Bladder microvascular endothelial cell (primary cell): ENCODE measurements at places on chromosomes 16 and 17. TPM values are rescaled to one million over a fixed set of nuclear protein-coding genes. Genes with fewer than 3 reads are reported as not detected.

MYO15B gene
- 6.0 and 36.5 TPM in 2 replicates for total RNA-seq

PLA2G10 gene
- not detected in 2 replicates for total RNA-seq

NPEPPS gene
- total RNA-seq, result 60.5 and 204 TPM in 2 replicates

RAPGEFL1 gene
- total RNA-seq, result 1.1 and 1.8 TPM in 2 replicates

ACAP1 gene
- not detected in 2 replicates for total RNA-seq

KRT24 gene
- not detected in 2 replicates for total RNA-seq

FSCN2 gene
- total RNA-seq, result 0.16 and 1.1 TPM in 2 replicates

ARL5C gene
- total RNA-seq, result not detected in 2 replicates

DNAH9 gene
- total RNA-seq, result not detected in 2 replicates

KCNJ2 gene
- total RNA-seq, result 7.7 and 15.1 TPM in 2 replicates

CCR7 gene
- total RNA-seq, result 0.06 and 0.16 TPM in 2 replicates

TMEM114 gene
- not detected in 2 replicates for total RNA-seq

ABCA3 gene
- total RNA-seq, result 19.4 and 67.6 TPM in 2 replicates

SRL gene
- total RNA-seq, result under 0.01 and 0.06 TPM in 2 replicates

GNGT2 gene
- total RNA-seq, result 0.50 and 1.3 TPM in 2 replicates

CD79B gene
- total RNA-seq, result 1.1 and 13.4 TPM in 2 replicates

SKAP1 gene
- 0.16 TPM in 1 of 2 replicates, not detected in the other for total RNA-seq

CLDN7 gene
- total RNA-seq, result 0.82 and 8.1 TPM in 2 replicates

SDR42E1 gene
- total RNA-seq, result 4.4 and 9.2 TPM in 2 replicates

HEXIM2 gene
- 3.3 and 4.4 TPM in 2 replicates for total RNA-seq

AURKB gene
- 23.2 and 37.6 TPM in 2 replicates for total RNA-seq

LDHD gene
- 0.94 and 0.97 TPM in 2 replicates for total RNA-seq

KRTAP4-1 gene
- total RNA-seq, result not detected in 2 replicates

RGS9 gene
- total RNA-seq, result 0.97 and 1.9 TPM in 2 replicates
